ENCODE measurements at places on chromosomes 3 and 15.

GRCh38 chr15:65258375-65259262, 28.1 kb downstream of the PARP16 start:
- DNase-seq: no peak

DNA sequence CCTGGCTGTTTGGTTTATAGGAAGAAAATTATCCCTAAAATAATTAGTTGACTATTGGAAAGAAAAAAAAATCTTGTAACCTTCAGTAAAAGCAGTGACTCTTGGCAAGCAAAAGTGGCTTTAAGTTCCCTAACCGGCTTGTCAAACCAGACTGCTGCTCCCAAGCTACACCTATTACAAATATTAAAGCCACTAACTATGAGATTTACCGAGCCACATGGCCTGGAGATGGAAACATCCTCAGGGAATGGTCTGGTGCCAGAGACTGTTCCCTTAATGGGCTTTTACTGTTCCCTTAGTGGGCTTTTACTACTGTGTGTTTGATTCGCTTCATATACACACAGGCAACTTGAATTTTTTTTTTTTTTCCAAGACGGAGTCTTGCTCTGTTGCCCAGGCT, 35.9 kb upstream of the ZNF774 start:
- DNase-seq: no peak

DNA sequence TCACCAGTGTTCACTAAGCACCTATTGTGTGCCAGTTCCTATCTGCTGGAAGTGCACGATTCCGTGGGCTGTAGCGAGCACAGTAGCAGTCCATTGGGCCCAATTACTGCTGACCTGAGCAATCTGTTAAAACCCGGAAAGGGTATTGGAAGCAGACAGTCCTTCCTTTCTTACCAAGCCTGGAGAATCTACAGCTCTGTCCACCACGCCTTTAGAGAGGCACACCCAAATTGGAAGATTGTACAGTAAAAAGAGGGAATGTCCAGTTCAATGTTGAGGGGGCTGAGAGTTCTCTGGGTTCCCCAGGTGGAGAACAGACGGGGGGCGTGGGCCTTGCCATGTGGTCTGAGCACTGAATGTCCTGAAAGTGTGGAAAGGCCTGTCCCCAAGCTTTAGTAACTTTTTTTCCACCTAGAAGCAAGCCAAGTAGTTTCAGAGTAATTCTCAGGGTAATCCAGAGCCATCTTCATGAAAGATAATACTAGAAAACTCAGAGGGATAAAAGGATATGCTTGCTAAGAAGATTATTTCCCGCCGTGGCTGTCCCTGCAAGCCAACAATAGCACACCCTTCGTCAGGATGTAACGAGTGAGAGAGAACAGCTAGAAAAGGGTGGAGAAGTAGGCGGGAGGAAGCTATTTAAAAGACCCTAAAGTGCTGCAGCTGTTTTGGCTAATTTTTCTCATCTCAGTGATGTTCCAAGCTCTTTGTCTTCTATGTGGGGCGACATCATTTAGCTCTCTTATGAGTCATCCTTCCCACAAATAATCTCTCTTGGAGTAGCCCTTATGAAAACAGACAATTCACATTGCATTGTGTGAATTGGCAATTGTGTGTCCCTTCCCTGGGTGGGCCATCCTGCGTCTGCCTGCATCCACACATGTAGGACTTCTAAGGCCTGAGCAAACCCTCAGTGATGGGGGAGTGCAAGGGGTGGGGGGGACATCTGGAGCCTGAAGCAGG, 181.0 kb downstream of the ATG7 start:
- peak; percentile 35 for DNase-seq

DNA sequence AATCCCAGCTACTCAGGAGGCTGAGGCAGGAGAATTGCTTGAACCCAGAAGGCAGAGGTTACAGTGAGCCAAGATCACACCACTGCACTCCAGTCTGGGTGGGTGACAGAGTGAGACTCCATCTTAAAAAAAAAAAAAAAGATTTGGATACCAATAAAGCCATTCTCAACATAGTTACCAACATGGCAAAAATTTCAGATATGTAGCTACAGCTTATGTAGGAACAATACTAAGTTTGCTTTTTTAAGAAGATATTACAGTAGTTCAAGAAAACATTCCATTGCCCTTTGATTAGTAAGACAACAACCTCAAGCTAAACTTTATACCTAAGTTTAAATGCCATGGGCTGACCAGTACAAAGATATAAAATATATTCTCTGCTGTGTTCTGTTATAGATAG, 34.4 kb downstream of the ZNF106 start:
- no peak for DNase-seq

DNA sequence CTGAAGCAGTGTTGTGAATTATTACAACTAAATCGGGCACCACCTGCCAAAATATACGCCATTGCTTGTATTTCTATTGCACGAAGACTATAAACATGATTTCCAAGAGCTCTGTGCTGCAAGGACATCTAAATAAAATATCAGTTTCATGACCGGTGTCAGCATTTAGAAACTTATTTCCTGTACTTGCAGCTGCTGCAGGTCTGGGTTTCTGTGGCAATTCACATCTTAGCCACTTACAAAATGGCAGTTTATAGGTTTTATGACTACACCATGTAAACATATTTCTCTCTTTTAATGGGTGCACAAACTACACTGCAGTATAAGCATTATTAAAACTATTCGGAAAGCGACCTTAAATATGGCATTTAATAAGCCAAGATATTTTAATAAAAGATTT, 359.4 kb downstream of the VPS13C start:
- no peak for DNase-seq

GRCh38 chr3:62361261-62361660, 12.1 kb downstream of the FEZF2 start:
- no peak for DNase-seq

DNA sequence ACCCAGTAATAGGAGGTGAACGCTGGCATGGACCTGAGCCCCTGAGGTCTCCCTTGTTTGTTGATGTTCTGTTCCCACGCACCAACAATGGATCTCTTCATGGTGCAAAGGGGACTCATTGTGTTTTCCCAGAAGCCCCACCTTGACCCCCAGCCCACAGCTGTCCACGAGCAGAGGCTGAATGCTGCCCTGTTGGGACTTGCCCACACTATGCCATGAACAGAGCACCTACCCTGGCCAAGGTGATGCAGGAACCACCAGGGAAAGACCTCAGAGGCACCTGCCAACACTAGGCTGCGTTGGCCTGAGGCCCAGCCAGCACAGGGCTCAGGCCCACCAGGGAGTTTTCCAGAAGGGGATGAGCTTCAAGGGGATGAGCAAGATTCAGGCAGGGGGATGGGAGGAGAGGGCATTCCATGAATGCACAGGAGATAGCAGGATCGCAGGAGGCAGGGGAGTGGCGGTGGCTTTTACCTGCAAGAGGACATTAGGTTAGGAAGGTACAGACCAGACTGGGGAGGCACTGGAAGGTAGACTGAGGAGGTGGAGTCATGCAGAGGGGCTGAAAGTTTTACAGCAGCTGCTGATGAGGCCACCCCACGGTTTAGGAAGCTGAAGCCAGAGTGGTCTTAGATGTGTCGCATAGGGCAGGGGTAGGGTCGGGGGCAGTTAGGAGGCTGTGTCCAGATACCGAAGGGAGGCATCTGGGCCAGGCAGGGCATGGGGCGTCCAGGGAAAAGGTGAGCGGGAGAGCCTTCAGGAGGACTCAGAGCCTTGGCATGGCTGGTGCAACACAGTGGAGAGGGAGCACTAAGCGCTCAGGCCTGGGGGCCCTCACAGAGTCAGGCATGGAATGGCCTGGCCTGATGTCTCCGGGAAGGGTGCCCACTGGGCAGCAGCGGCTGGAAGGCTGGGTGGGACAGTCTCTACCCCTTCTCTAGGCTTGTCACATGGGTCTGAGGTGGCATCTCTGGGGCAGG, 4.0 kb upstream of the PHGR1 start:
- no peak for DNase-seq

GRCh38 chr3:13537909-13538296, 11.0 kb upstream of the FBLN2 start:
- DNase-seq: peak; percentile 92

All from HS-5 (cell line).